ENCODE measurements at places on chromosomes 7 and 10.

DNA sequence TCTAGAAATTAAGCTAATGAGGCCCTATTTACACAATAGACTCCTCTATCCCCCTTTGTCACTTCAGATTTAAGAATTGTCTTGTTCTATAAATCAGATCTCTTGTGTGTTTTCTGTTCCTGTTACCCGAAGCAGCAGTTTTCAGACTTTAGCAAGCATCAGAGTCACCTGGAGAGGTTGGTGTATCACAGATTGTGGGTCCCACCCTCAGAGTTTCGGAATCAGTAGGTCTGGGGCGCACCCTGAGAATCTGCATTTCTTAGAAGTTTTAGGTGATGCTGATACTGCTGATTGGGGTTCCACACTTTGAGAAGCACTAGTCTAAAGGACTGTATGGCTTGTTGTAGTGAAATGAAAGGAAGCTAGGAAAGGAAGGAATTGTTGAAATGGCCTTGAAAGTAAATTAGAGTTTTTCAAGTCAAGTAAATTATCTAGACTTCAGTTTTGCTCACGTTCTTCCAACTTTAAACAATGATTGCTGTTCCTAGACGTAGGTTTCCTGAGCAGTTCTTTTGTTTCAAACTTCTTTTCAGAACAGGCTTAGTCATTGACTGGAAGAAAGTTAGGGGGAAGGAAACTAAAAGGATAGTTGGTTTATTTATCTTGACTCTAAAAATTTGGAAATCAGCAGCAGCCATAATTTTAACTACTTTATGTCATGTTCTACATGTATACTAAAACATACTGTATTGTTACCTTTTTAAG lies 15.7 kb downstream of the BPGM start:
- no peak for DNase-seq

GRCh38 chr10:117590101-117590875 lies 47.7 kb downstream of the EMX2 start:
- DNase-seq, result no peak

GRCh38 chr7:77685233-77685632 lies 11.0 kb upstream of the RSBN1L start:
- no peak for DNase-seq

GRCh38 chr7:132446666-132447278 lies 129.5 kb downstream of the PLXNA4 start:
- DNase-seq, result no peak

GRCh38 chr10:124639646-124640045 lies 104.5 kb downstream of the FAM53B start:
- DNase-seq, result no peak

GRCh38 chr7:151993977-151994676 lies 31.3 kb upstream of the GALNT11 start:
- DNase-seq, result no peak

DNA sequence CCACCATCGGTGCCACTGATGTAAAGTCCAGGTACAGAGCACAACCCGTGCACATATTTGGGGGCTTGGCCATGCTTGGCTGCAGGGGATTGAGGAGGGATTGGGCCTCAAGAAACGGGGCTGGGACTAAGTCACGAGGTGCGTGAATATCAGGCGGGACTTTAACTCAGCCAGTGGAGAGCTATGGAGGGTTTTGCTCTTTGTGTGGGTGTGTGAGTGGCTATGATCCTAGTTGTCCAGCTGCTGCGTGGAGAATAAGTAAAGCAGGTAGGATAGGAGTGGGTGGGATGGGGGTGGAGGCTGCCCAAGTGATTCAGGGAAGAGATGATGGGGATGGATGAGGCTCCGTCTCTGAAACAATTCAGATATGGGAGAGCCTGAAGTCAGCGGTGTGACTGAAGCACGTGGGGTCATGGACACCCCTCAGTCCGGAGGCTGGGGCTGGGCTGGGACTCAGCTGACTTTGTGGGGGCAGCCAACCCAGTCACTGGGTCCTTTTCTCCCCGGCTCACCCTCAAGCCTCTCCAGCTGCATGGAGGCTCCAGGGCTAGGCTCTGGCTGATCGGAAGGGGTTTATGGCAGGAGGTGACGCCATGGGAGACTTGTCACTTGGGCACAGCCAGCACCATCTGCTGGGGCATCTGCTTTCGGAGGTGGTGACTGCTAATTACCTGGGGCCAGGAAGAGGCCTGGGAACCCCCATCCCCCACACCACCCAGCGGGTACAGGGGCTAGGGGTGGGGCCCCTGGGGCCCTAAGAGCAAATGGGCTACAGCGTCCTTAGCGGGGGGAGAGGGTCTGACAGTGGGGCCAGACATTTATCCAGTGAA lies 1.7 kb upstream of the LFNG start:
- DNase-seq, result no peak

DNA sequence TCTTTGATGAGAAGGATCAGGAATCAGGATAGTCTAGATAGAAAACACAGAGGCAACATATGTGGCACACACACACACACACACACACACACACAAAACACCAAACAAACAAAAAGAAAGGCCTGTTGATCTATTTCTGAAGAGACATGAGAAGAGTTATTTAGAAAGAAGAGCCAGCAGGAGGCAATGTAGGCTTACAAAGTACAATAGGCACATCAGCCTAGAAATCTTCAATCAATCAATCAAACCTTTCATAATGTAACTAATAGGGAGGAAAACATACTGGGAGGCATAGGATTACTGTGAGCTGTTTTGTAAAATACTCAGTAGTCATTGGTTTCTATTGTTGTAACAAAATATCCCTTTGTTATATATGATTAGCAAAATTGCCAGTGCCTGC lies 47.3 kb upstream of the TES start:
- no peak for DNase-seq

GRCh38 chr7:113392421-113392820 lies 274.1 kb upstream of the SMIM30 start:
- no peak for DNase-seq

GRCh38 chr7:130951976-130952876 lies 218.2 kb upstream of the KLF14 start:
- DNase-seq, result no peak

DNA sequence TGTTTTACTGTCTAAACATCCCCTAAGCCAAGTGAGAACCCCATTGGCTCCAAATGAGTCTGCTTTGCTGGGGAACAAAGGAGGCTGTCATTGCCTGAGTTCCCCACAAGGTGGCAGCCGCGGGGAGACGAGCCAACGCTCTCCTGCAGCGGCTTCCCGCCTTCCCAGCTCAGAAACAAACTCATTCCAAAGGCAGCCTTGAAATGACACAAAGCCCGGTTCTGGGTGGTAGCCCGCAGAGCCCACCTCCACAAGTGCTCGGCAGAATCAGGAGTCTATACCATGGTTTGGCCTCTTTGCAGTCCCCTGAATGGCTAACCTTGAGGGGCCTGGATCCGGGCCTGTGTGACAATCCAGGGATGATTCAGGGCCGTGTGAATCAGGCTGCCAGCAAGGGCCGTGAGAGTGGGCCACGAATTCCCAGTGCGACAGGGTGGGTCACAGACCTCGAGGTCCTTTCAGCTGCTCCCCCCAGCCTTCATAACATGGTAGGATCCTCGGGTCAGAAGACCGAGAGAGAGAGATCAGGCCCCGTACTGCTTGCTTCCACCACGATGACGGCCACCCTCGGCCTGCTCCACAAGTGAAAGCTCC lies 79.7 kb downstream of the DLG5 start:
- no peak for DNase-seq

DNA sequence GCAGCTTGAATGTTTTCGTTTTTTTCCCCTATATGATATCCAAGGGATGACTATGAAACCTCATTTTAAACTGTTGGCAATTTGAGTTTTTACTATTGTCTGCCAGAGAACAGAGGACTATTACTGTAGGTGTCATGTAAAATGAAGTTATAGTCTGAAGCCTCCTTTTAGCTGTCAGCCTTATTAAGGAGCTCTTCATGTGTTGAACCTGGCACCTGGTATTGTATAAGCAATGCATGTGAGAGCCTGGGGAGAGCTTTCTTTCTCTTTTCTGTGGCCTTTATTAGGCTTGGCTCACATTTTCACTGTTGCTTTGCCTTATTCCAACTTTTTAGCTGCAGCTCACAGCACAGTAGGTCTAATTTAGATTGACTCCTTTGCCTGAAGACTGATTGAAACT lies 119.1 kb upstream of the FOXP2 start:
- DNase-seq, result no peak

GRCh38 chr7:4143511-4144171 lies 538.5 kb upstream of the FOXK1 start:
- DNase-seq, result no peak

DNA sequence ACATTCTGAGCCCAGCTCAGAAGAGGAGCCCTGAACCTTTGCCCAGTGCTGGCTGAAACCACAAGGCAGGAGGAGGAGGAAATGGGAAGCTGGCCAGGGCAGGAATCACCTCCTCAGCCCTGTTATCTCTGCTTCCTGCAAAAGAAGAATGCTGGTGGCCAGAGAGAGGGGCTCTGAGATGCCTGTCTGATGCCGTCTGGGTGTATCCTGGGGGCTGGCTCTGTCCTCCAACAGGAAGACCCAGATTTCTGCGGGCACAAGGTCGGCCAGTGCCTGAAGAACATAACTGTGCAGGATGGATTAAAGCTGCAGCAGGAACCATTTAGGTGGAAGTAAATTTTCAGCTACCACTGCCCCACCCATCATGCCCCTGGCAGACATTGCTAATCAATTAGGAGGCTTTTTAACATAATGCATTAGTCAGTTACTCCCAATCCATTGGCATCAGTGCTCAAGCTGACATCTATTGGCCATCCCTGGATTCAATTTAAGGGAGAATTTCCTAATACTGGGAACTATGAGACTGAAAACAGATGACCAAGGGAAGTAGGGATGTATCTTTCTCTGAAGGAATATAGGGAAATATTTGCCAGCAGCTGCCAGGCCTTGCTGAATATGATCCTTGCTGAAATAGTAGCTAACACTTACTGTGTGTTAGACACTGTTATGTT lies 67.7 kb downstream of the COL13A1 start:
- DNase-seq, result no peak

DNA sequence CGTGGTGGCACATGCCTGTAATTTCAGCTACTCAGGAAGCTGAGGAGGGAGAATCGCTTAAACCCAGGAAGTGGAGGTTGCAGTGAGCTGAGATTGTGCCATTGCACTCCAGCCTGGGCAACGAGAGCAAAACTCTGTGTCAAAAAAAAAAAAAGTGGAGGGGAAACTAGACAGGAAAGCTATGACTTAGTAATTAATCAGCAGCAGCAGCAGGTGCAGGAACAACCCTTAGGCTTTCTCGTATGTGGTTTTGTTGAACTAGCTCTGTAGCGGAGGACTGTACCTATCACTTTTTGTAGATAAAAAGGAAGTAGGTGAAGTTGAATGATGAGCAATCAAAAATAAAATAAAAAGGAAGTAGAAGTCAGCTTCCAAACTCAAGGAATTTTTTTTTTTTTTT lies 76.9 kb upstream of the KMT2C start:
- DNase-seq, result no peak

- DNase-seq, result no peak
Observed at GRCh38 chr10:42887734-42888503, 105.3 kb downstream of the BMS1 start.

DNA sequence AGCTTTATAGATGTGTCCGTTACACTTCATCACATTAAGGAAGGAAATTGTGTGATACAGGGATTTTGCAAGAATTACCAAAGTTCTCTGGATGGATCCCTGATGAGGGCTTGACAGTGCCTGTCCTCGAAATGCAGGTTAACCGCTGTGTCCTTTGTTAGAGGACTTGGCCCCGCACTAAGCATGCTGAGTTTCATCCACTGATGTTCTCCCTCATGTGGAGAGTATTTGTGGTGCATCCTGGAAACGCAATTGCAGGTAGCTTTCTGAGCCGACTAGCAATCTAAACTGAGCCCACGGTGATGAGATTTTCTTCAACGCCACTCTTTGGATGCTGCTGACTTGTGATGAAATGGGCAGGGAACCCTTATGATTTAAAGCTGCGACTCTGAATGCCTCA lies 71.9 kb upstream of the STK17A start:
- DNase-seq, result no peak

- no peak for DNase-seq
Observed at GRCh38 chr10:2978111-2978510, 89.2 kb upstream of the PFKP start.

- no peak for DNase-seq
Observed at GRCh38 chr7:101857358-101857811, 40.0 kb downstream of the CUX1 start.

DNA sequence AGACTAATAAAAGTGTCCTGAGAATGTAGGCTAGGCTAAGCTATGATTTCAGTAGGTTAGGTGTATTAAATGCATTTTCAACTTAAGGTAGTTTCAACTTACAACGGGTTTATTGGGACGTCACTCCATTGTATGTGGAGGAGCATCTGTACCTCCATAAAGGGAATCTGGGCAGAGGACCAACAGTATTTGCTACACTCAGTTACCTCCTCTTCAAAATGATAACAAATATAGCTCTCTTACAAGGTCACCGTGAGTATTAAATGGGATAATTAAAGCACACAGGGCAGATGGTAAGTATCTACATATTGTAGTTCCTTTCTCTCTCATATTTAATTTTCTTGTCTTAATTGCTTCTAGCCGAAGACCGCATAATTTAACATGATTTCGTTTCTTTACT lies 59.0 kb upstream of the FGL2 start:
- no peak for DNase-seq

- no peak for DNase-seq
Observed at GRCh38 chr10:24439935-24440334, 231.0 kb downstream of the KIAA1217 start.

DNA sequence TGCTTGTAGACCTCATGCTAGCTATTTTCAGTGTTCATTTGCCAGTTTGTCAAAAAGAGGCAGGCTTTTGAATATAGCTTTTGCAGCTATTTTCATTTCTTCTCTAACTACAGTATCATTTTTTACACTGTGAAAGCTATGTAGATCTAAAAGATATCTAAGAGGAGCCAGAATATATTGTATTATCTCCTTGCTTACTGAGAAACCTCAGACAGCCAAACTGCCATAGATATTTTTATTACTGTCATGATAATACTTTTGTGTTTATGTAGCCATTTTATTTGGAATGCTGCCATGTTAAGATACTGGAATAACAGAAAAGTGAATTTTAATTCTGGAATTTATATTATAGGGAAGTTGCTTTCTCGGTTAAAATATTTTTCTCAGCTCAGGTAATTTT lies 37.2 kb downstream of the ANKIB1 start:
- DNase-seq, result no peak

GRCh38 chr7:16202303-16202702 lies 219.0 kb downstream of the CRPPA start:
- no peak for DNase-seq

DNA sequence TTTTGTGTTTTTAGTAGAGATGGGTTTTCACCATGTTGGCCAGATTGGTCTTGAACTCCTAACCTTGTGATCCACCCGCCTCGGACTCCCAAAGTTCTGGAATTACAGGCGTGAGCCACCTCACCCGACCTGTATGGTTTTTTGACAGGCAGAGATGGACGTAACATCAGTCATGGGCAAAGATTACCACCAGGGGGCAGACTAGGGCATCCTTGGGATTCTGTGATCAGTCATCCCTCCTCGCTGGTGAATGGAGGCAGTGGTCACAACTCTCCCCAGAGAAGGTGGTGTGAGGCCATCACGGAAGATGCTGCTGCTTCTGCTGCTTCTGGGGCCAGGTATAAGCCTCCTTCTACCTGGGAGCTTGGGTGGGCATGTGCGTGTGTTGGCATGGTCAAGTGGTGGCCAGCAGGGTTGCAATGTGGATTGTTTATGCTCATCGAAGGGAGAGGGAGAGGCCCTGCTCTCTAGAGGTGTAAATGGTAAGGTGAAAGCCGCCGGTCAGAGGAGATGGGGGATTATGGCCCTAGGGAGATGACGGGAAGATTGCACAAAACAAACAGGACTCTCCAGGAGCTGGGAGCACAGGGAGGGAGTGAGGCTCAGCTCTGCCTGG lies 122.7 kb upstream of the PRSS1 start:
- DNase-seq, result no peak

GRCh38 chr10:77911535-77912123 lies 14.9 kb downstream of the DLG5 start:
- DNase-seq, result no peak

- no peak for DNase-seq
Observed at GRCh38 chr7:44772440-44772839, 23.8 kb downstream of the ZMIZ2 start.
